ENCODE measurements at places on chromosomes 12 and 14.

DNA sequence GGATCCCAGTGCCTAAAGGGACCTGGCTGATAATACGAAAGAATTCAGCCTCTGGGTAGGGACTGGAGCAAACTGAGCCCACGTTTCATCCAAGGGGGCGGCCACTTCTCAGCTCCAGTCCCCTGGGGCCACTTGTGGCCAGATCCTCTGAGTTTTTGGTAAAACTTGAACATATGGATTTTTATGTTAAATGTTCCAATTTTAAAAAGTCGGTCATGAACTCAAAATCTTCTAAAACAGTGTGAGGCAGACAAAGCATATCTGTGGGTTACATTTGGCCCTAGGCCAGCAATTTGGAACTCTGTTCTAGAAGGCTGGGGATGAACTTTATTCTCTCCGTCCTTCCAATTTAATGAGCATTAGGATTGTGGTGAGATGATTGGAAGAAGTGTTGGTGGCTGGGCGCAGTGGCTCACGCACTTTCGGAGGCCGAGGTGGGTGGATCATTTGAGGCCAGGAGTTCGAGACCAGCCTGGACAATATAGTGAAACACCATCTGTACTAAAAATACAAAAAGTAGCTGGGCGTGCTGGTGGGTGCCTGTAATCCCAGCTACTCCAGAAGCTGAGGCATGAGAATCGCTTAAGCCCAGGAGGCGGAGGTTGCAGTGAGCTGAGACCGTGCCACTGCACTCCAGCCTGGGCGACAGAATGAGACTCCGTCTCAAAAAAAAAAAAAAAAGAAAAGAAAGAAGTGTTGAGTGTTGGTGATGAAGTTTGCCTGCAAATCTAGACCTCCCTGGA, 3.0 kb upstream of the PPP1CC start:
- DNase-seq, result no peak

DNA sequence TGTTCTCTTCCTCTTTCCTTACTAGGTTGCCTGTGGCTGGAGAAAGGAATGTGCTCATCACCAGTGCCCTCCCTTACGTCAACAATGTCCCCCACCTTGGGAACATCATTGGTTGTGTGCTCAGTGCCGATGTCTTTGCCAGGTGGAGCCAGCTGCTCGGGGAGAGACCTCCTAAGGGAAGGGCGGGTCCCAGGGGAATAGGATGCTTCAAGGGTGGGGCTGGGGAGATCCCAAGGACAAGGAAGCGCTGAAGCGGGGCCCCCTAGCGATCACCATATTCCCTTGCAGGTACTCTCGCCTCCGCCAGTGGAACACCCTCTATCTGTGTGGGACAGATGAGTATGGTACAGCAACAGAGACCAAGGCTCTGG, 10.2 kb downstream of the MARS1 start:
- no peak for DNase-seq

- no peak for DNase-seq
Observed at GRCh38 chr14:50635141-50635540, 33.0 kb downstream of the SAV1 start.

- DNase-seq, result peak; percentile 66
Observed at GRCh38 chr12:106309671-106310505, 7.4 kb downstream of the TCP11L2 start.

- no peak for DNase-seq
Observed at GRCh38 chr12:38123566-38124246, 192.9 kb upstream of the ALG10B start.

- DNase-seq, result no peak
Observed at GRCh38 chr12:12529783-12530421, 32.8 kb downstream of the DUSP16 start.

GRCh38 chr14:97977651-97978261, 1180.6 kb downstream of the VRK1 start:
- DNase-seq, result peak; percentile 99

- no peak for DNase-seq
Observed at GRCh38 chr12:55997535-55997859, 421 bp downstream of the SUOX start.

GRCh38 chr14:100346306-100347091, 23.4 kb downstream of the SLC25A47 start:
- no peak for DNase-seq

- DNase-seq, result peak; percentile 5
Observed at GRCh38 chr12:51814311-51815088, 34.0 kb downstream of the FIGNL2 start.

- DNase-seq, result no peak
Observed at GRCh38 chr12:130119241-130119861, 42.9 kb upstream of the FZD10 start.

DNA sequence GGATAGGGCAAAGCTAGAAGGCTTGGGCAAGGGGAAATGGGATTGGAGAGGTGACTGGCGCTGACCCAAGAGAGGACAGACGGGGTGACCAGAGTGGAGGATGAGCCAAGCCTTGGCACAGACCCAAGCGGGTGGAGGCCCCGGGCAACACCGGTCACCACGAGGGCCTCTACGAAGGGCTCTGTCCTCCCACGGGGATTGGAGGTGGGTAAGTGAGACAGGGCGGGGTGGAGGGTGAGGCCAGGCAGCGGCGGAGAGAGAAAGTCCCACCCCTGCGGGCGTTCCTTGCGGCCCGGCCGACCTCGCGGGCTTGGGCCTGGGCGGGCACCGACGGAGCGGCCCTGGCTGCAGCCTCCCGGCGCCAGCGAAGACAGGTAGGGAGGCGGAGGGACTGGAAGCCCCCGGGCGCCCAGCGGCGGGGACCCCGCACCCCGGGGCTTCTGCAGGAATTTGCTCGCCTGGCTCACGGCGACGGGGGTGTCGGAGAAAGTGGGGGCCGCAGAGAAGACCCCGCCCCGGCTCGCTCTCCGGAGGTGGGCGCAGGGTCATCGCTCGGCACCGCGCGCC, at the start of gene PAPLN:
TSS of gene PAPLN (plus strand) at position 288 of the 567 bp plus-strand sequence. CDS start 2,273 bp downstream, outside the sequence.
- DNase-seq, result peak; percentile 24

DNA sequence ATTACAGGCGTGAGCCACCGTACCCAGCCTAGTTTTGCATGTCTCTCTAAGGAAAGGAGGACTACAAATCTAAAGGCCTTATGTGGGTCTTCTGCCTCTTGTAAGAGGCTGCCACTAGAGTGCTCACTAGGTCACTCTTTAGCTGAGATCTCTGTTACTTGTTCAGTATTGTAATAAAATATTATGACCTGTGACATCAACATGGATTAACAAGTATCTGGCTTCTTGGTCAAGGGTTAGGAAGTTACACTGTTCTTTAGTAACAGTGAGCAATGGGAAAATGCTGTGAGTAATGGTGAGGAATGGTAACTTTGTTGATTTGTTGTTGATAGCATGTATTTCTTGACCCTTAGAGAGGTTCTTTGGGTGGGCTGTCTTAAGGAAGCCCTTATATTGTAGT, 50.5 kb downstream of the ERC1 start:
- no peak for DNase-seq

- DNase-seq, result no peak
Observed at GRCh38 chr14:105217774-105218173, 30.6 kb upstream of the BTBD6 start.

DNA sequence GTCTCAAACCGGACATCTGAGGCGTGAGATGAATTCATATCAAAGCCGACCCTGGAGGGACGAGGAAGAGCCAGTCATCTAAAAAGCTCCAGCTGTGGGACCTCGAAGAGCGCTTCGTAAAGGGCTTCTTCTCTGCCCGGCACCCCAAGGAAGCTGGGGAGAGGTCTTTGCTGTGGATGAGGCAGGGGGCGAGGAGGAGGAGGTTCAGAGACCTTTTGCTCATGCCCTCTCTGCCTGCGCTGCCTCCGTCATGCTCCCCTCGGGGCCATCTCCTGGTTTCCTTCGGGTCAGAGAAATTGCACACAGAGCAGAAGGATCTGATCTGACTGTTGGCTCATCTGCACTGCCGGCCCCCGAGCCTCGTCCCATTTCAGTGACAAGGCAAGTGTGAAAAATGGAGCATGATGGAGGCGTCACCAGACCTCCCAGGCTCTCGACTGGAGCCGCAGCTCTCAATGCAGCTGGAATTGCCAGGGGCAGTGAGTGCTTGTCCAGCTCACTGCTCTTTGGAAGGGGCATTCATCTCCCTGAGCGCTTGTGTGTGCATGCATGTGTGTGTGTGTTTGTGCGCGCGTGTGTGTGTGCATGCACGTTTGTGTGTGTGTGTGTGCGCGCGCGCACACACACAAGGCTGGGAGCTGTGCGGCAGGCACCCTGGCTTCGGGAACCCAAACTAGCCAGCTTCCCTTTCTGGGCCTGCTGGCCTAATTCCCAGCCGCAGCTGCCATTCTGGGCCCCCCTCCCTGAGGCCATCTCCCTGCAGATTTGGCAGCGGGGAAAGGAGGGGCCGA, 9.2 kb downstream of the CABP1 start:
- no peak for DNase-seq

DNA sequence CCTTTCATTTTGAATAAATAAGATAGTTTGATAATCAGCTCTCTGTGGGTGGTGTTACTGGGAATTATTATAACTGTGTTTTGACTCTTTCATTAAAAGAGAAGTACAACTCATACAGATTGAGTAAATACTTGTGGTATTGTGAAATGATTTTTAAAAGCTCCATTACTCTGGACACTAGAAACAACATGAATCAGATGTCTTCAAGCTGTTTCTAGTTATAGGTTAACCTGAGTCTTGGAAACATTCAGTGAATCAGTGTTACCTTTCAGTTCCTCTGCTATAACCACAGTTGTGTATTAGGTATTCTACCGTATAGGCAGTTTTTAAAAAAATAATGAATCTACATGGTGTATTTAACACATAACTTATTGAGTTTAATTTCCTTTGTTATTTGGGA, 128.4 kb upstream of the SSTR1 start:
- DNase-seq, result peak; percentile 46

- no peak for DNase-seq
Observed at GRCh38 chr12:104858611-104859543, 99.2 kb downstream of the SLC41A2 start.

GRCh38 chr12:29492891-29493290, 4.6 kb downstream of the OVCH1 start:
- no peak for DNase-seq

- DNase-seq, result no peak
Observed at GRCh38 chr12:94643606-94644005, 6.8 kb downstream of the TMCC3 start.

- DNase-seq, result peak; percentile 81
Observed at GRCh38 chr14:79586416-79586815, 624.9 kb downstream of the DIO2 start.

DNA sequence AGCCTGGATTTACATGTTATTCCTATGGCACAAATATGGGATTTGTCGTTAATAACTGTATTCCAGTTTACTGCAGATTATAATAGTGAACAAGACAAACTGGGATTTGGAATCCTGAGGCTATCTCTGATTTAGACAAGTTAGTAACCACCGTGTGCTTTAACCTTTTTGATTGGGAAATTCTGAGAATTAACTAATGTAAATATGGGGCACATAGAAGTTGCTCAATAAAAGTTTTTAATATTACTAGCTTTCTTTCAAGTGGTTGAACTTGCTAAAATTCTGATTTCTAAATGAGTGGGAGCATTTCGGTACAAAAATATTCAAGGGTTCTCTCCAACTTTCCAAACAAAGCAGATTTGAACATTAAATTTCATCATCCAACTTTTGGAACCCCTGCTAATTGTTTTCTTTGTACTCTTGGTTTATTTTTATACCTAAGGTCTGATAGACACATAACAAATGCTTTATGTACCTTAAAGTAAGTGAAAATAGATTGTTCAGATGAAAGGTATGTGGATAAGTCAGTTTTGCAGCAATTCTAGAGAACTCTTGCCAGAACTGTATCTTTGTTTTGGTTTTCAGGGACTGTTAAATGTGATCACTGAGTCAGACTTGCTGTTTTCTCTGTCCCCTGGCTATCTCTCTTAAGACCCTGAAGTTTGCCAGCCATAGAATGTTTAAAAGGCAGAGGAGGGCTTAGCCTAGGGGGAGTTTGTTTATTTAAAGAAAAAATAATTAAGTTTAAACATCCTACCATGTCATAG, 57.5 kb downstream of the FRS2 start:
- no peak for DNase-seq

DNA sequence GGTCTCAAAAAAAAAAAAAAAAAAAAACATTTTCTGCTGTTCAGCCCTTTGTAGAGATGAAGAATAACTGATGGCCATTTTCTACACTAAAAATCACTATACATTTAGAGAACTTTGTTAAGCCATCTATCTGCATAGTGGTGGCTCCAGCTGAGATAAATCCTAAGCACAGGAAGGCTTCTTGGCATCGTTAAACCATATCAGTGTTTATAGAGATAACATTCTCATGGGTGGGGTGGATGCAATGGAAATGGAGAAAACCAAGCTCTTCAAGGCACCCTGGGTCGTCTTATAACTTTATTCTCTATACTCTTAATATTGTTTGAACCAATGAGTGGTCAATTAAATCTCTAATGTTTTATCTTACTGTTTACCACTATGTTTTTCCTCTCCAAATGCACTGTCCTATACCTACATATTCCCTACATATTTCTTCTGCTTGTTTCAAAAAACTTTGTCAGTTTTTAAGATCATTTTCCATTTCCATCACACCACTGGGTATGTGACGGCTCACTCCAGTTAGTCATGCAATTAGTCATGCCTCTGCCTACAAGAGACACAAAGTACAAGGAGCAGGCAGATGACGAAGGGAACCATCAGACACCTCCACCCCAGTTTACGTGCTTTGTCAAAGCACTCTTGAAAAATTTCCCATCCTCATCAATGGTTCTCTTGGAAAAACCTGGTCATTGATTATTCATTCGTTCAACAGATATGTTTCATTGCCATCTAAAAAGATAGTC, 119.3 kb upstream of the OVCH1 start:
- no peak for DNase-seq

DNA sequence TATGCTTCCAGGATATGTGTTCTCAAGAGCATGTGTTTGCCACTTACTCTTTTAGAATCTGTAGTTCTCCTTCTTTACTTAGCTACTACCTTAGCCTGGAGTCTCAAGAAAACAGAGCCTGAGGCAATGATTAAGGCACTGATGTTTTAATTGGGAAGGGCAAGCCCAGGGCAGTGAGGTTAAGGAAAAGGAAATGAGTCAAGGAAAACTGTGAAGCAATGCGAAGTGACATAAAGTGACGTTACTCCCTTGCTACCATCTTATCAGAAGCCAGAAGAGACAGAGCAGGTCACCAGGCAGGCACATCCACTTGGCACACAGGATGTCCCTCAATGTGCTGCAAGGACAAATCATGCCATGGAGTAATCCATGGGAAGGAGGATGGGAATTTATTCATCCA, 11.3 kb upstream of the EML5 start:
- DNase-seq, result no peak

DNA sequence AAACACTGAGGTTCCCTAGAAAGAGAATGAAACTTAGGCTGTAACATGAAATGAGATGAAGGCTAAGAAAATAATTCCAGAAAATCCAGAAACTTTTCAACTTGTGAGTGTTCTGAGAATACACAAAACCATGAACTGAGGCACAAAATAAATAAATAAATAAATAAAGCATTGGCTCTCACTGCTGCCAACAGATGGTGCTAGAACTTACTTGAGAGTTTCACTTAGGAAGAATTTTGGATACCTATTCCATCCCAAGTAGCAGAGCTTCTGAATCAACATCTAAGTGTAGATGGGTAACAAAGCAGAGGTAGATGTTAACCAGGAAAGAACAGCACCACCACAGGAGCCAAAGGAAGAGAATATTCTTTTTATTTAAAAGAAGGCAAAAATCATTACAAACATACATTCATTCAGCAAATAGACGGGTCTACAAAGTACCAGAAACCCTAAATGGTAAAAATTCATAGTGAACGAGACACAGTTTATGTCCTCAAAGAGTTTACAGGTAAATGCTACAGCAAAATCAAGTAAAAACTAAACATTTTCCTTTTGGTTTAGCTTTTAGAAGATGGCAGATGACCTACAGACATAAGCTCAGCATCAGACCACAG, 16.7 kb downstream of the EPS8 start:
- DNase-seq, result no peak

Measured in DMS79 treated with DMSO at 0.1 percent for 48 hours (cell line).